RPMI7951 (cell line): ENCODE measurements at places on chromosomes 7 and 10. TPM values are rescaled to one million over a fixed set of nuclear protein-coding genes. Genes with fewer than 3 reads are reported as not detected.
A peak's percentile ranks its signal among the peaks of the same experiment; 100 is the strongest.

DNA sequence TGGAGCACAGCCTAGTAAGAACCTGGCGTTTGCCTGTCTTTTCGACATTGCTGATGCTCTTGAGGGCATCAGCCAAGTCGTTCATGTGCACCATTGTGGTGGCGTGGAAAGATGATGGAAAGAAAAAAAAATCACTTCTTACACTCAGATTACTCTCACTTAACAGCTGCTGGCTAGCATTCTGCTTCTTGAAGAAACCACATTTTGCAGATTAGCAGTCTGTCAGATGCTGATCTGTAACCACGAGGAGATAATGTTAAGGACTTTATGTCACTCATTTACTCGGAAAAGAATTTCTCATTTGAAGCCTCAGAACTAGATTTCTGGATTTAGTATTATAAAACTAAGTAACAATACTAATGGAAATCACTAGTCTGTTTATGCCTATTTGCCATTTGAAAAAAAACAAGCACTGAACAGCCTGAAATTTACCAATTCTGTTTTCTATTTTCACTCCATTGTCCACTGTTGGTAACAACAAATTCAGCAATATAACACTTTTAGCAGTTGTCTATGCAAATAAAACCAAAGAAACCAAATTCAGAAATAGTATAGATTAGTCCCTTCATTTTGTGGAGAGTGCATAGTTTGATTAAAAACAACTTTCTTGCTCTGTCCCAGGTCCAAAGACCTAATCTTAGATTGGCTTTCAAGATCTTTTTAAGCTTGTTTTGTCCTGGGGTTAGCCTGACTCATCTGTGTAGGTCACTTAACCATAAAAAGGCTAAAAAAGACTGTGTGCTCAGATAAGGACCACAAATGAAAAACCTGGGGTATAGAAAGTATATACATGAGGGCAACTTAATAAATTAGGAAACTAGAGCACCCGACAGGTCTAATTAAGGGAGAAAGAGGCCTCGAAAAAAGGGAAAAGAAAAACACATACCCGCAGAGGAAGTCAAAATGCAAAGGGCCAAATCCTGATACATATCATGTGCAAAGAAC is 67.5 kb downstream of the NT5C2 start:
- no peak for DNase-seq

- DNase-seq, result no peak
These were observed 47.9 kb downstream of the RBM33 start for GRCh38 chr7:155692317-155692716.

DNA sequence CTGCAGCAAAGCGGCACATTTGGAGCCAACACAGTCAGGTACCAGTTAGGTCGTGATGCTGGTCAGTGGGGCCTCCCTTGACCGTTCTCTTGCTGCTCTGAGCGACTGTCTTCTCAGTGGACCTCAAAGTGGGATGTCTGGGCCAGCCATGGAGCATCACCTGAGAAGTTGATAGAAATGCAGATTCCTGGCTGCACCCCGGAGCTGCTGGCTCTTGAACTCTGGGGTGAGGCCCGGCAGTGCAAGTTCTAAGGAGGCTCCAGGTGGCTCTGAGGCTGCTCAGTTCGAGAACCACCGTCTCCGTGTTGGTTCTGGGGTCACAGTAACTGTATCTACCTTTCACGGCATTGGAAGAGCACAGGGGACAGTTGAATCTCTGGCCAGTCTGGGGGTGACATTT is 147.5 kb downstream of the WDR37 start:
- no peak for DNase-seq

GRCh38 chr7:104795616-104796398 is 218.2 kb upstream of the KMT2E start:
- DNase-seq, result no peak

- DNase-seq, result no peak
These were observed 592 bp upstream of the ATP6V1F start for GRCh38 chr7:128861957-128862570.

Gene TNS3
- total RNA-seq, result 147 and 149 TPM in 2 replicates

- DNase-seq, result no peak
These were observed 8.7 kb upstream of the ESYT2 start for GRCh38 chr7:158837790-158838637.

DNA sequence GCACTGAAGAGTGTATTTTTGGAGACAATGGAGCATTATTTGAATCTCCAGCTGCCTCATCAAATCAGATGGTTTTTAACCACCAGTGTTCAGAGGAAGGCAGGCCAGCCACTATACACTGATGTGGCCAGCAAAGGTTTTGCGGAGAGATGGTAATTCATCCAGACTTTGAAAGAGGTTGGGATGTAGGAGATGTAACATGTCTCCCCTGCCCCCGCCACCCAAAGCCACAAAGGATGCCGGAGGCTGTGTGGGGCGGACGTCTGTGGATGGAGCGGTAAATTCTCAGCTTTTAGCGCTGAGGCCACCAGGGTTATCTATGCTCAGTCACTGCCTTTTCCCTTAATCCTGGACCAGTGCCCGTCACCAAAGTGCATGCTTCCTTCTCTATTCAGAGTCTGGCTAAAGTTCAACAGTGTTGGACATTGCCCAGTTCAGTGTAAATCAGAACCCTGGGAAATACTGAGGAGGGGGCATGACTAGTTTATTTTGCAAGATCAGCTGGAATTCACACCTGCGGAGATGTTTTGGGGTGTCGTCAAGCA is 3.7 kb upstream of the TRIP6 start:
- DNase-seq, result peak; percentile 99

- no peak for DNase-seq
These were observed 10.3 kb upstream of the OCM start for GRCh38 chr7:5870311-5870710.

GRCh38 chr7:37920305-37920848 is at the start of gene EPDR1:
EPDR1 (plus strand) TSS chr7:37920640; CDS start chr7:37920940, 300 bp downstream.
- DNase-seq, result peak; percentile 80

GRCh38 chr10:71921324-71922027 is 42.7 kb upstream of the CHST3 start:
- DNase-seq, result peak; percentile 39

- no peak for DNase-seq
These were observed 305.7 kb downstream of the BAMBI start for GRCh38 chr10:28982974-28983373.

- DNase-seq, result no peak
These were observed 350.5 kb upstream of the LRRTM3 start for GRCh38 chr10:66575251-66575855.

DNA sequence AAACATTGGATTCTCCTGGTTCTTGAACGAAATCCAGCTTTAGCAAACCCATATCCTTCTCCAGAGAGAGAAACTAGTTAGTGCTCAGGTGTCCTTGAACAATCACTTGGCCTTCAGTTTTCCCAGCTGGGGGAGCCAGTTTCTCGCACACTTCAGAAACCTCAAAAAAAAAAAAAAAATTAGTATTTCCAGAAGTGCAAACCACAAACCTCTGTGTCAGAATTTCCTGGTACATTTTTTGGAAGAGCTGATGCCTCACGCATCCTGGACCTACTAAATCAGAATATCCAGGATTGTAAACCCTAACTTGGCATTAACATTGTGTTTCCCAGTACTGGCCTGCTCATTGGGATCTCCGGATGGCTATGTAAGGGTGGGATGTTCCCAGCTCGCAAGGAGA is 143.4 kb upstream of the EGR2 start:
- DNase-seq, result peak; percentile 10

GRCh38 chr10:35185260-35186034 is 58.8 kb downstream of the CREM start:
- DNase-seq, result no peak
